ENCODE measurements at places on chromosomes 1 and 21.

DNA sequence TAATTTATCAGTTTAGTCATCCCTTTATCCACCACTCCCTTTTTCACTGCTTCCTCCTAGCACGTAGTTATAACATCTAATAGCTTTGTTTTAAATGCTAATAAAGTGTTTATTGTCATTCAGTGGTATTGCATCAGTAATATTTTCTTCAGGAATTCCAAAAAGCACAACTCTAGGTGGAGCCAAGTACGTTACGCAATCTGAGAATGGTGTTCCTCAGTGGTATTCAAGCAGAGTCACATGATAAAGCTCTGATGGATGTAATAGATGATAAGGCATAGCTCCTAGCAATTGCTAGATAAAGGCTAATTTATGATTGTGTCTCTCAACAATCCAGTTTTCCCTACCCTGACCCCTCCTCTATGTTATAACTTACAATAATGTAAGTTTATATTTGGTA is 494.6 kb upstream of the ADGRL4 start:
- no peak for DNase-seq

DNA sequence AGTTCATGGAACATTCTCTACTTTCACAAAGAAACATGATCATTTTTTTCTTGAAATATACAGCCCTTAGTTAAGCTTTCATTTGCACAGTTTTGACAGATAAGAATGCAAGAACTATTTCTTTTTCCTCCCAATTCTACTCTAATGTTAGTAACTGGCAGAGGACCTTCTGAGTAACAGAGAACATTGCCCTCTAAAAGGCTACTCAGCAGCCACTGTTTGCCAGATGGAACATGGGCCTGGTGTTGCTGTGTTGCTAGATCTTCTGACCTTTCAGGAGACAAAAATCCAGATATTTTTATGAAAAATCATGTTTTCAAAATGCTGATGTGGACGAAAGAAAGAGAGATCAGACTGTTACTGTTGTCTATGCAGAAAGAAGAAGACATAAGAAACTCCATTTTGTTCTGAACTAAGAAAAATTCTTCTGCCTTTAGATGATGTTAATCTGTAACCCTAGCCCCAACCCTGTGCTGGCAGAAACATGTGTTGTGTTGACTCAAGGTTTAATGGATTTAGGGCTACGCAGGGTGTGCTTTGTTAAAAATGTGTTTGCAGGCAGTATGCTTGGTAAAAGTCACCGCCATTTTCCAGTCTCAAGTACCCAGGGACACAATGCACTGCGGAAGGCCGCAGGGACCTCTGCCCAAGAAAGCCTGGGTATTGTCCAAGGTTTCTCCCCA is 2.9 kb upstream of the PRDX6 start:
- no peak for DNase-seq

DNA sequence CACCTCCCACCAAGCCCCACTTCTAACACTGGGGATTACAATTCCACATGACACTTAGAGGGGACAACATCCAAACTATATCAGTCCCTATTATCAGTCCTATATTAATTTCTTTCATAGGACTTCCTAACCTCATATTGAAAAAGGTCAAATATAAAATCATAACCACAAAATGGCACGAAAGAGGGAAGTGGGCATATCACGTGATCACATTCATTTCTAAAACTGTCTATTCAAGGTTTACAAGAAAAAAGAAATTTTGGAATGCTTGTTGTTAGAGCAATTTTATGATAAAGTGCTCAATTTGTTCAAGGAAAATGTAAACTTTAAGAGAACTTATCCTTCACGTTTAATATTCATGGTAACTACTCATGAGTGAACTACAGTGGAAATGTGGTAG is 13.2 kb upstream of the CDC7 start:
- DNase-seq: no peak

GRCh38 chr1:163820766-163821165 is 499.0 kb downstream of the NUF2 start:
- DNase-seq: no peak

DNA sequence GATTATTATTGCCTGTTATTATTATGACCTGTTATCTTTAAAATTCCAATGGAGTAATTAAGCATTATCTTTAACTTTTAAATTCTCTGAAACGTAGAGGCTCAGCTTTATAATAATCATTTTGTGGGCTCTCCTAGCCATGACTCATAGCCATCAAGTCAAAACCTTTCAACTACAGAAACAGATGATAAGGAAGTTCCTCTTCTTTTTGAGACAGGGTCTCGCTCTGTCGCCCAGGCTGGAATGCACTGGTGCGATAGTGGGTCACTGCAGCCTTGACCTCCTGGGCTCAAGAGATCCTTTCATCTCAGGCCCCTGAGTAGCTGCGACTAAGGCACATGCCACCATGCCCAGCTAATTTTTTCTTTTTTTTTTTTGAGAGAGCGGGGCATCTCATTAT is 43.5 kb downstream of the CHML start:
- DNase-seq: no peak

DNA sequence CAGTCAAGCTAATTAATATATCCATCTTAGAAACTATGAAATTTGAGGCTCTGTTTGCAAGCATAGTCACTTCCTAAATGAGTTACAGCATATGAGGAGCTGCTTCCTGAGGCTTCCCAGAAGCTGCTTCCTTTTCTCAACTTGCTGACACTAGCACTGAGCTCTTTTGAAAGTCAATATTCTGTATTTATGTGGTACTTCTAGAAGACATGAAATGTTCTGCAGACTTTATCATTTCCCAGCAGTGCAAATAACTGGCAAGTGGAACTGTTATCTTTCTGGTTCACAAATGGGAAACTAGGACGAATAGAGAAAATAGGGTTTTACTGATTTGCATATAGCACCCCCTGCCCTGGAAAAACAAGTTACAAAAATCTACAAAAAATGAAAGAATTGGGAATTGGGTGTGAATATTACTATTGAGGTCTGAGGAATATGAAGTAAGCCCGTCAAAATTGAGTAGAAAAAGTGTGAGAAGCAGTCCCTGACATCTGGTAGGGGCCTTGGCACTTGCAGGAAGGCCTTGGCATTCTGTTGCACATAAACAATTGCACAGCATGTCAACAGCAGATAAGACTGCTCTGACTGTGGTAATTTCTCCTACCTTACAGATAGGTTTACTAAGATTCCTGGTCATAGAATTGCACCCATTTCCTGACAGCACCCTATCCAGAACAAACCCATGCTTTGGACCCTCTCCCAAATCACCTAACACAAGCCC is 7.1 kb downstream of the GIPC2 start:
- no peak for DNase-seq

DNA sequence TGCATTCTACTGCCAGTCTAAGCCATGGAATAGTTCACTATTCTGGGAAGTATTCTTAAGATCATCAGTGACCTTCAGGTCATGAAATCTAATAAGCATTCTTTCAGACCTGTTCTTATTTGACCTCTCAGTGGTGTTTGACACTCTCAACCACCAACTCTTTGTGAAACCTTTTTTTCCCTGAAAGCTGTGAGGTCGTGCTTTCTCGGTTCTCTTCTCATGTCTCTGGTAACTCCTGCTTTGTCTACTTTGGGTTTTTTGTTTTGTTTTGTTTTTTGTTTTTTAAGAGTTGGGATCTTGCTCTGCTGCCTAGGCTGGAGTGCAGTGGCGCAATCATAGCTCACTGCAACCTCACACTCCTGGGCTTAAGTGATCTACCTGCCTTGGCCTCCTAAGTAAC is 56.3 kb downstream of the POU2F1 start:
- DNase-seq: no peak

- DNase-seq: no peak
Measured at GRCh38 chr21:42007356-42007940, 2.7 kb downstream of the ZBTB21 start.

GRCh38 chr1:182851825-182852224 is 12.7 kb downstream of the DHX9 start:
- no peak for DNase-seq
